NCI-H82 (cell line): ENCODE measurements at places on chromosomes 4 and X.

- DNase-seq: no peak
Observed at GRCh38 chr4:189237340-189237739, 703.3 kb upstream of the FRG1 start.

DNA sequence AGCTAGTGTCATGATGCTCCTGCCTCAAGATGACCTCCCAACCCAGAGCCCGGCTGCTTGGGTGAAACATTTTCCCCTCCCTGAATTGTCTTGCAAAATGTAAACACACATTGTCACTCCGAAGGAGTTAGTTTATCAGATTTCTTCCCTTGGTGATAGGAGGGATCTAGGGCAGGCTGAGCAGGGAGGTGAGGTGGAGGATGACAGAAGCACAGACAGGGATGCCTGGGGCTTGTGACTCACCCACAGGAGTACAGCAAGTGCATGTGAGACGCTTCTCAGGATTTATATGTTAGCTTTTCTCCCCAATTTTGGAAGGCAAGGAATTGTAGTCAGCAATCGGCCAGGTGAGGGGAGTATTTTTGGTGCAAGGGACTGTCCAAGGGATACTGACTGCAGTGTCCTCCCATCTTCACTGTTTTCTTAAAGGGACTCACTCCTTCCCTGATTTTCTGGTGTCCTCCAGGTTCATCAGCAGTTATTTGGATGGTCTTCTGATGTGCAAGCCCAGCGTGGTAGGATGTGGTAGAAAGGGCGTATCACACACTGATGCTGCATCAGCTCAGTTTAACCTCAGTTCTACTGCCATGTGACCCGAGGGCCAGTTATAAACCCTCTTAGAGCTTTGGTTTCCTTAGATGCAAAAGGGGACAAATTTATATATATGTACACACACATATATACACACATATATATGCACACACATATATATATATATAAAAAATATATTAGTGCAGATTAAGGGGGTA is 46.2 kb upstream of the IGFBP7 start:
- no peak for DNase-seq

GRCh38 chrX:1307626-1308340 is 28.8 kb upstream of the IL3RA start:
- DNase-seq: no peak

GRCh38 chr4:75036046-75036830 is 103.3 kb downstream of the PARM1 start:
- DNase-seq: no peak

GRCh38 chrX:47311932-47312774 is 58.2 kb upstream of the ZNF157 start:
- peak; percentile 43 for DNase-seq

DNA sequence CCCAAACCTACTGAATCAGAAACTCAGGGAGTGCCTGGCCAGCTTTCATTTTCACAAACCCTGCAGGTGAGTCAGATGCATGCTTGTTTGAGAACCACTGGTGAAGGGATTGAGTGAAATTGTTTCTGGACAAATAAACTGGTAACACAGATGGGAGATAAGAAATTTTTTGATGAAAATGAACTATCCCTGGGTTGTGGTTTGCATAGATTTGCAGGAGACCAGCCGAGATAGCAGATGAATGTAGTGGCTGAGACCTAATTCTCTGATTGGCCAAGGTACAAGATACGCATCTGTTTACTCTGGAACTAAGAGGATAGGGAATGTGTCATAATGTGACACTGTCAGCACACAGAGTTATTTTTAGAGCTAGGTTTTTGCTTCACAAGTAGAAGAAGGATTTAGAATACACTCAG is 117.8 kb upstream of the NOCT start:
- DNase-seq: peak; percentile 58

GRCh38 chr4:104719539-104720230 is 225.0 kb upstream of the CXXC4 start:
- DNase-seq: no peak

DNA sequence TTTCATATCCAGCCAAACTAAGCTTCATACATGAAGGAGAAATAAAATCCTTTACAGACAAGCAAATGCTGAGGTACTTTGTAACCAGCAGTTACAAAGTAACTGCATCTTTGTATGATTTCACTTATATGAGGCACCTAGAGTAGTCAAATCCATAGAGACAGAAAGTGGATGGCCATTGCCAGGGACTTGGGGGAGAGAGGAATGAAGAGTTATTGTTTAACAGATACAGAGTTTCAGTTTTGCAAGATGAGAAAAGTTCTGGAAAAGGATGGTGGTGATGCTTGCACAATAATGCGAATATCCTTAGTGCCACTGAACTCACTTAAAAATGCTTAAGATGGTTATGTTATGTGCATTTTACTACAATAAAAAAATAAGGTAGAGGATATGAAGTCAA is 58.4 kb upstream of the VCX start:
- DNase-seq: no peak
